Stimulated activated naive B cell treated with anti-CD40 and anti-IgM and Interleukin-4, amounts not matched to agents 10 μg/mL and 1 μg/mL and 100 μg/mL, for 72 hours (primary cell): ENCODE measurements at places on chromosomes 6 and 20.
A peak's percentile ranks its signal among the peaks of the same experiment; 100 is the strongest.

- H3K36me3 ChIP-seq: no peaks in the 10 kb centered on the region
- no peak for DNase-seq
- H3K27me3 ChIP-seq: peaks cover 20% of the 10 kb centered on the region
- no peak overlapping the region for H3K4me3 ChIP-seq
These were observed 6.8 kb downstream of the SLC22A3 start for GRCh38 chr6:160355001-160355400.

DNA sequence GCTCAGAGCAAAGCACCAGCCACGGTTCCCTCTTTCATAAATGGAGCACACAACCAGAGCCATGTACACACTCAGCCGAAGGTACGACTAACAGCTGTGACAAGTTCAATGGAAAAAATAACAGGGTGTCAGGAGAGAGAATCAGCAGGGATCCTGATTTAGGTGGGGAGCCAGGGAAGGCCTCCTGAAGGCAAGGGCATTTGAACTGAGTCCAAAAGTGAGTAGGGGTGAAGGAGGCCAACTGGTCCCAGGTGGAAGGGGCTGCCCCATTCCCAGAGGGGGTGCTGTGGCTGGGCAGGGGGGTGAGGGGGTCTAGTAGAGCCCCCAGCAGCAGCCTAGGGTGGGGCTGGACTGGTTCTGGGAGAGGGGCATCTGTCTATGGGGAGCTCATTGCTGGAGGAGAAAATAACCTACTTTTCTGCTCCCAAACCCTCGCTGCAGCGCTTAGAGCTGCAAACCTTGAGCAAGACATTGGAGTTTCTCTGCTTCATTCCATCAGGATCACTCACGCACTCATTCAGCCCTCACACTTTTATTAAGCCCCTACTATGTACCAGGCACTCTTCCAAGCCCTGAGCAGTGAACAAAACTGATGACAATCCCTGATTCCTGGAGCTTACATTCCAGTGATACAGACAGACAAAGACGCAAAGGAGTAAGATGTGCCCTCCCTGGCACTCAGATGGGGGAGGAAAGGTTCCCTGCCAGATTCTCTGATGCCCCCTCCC is 113.5 kb downstream of the TOX2 start:
- no peaks in the 10 kb centered on the region for H3K36me3 ChIP-seq
- no peak overlapping the region for H3K4me3 ChIP-seq

- H3K36me3 ChIP-seq: no peaks in the 10 kb centered on the region
- DNase-seq: no peak
- peaks cover 12% of the 10 kb centered on the region for H3K4me1 ChIP-seq
- H3K27ac ChIP-seq: no peak overlapping the region
- H3K4me3 ChIP-seq: no peak overlapping the region
These were observed 280.3 kb downstream of the CDC5L start for GRCh38 chr6:44667668-44668390.

DNA sequence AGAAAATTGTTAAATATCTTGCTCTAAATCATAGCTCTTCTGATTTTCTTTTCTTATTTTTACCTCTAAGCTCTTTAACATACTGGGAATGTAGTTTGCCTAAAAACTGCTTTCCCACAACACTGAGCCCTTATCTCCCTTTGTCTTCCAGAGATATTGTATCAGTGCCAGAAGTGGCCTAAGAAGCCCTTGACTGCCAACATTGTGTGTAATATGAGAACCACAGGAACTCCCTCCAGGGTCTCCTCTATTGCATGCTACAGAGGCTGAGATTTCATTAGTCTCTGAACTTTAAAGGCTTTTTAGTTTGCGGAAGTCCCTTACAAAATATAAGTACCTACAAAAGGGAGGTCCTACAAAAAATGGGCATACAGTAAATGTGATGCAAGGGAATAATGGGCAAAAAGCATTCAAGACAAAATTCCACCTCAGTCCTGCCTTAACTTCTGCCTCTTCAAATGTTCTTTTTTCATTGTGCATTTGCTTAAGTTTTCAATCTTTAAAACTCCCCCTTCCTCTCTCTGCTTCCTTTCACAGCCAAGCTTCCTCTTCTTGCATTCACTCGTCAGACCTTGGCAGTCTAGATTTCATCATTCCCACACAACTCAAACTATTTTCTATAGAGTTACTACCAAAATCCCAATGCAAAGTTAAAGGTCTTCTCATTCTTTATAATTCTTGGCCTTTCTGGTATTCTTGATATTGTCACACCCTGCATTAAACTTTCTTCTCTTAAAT is 76.5 kb downstream of the ADGRG6 start:
- H3K36me3 ChIP-seq: no peaks in the 10 kb centered on the region
- no peaks in the 10 kb centered on the region for H3K27me3 ChIP-seq
- H3K4me3 ChIP-seq: no peak overlapping the region
- DNase-seq: no peak
- peaks cover 2% of the 10 kb centered on the region for H3K4me1 ChIP-seq

GRCh38 chr20:913306-913849 is 2.8 kb downstream of the ANGPT4 start:
- H3K36me3 ChIP-seq: no peaks in the 10 kb centered on the region
- peaks cover 22% of the 10 kb centered on the region for H3K27me3 ChIP-seq
- DNase-seq: no peak
- H3K27ac ChIP-seq: peak overlapping the region; percentile 32
- no peak overlapping the region for H3K4me3 ChIP-seq

DNA sequence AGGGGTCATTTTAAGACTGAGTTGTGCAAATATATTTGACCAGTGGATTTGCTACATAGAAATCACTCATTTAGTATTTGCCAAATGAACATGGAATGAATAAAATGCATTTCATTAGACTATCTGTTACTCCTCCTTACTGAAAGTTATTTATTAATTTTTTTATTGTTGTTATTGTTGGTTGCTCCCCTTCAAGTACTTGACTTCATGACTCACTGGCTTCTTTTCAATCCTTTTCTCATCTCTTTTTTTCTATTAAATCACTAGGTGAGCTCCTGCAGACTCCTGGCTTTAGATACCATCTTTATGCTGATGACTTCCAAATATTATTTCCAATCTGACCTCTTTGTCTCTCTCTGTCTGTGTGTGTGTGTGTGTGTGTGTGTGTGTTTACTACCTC is 192.2 kb upstream of the FAM83B start:
- H3K4me3 ChIP-seq: no peak overlapping the region
- no peaks in the 10 kb centered on the region for H3K27me3 ChIP-seq
- no peak overlapping the region for H3K27ac ChIP-seq
- no peaks in the 10 kb centered on the region for H3K36me3 ChIP-seq
- no peaks in the 10 kb centered on the region for H3K4me1 ChIP-seq
- no peak for DNase-seq

- peaks cover 55% of the 10 kb centered on the region for H3K4me1 ChIP-seq
- no peak overlapping the region for H3K4me3 ChIP-seq
- H3K27ac ChIP-seq: peak overlapping the region; percentile 42
- no peak for DNase-seq
These were observed 10.0 kb downstream of the TXNDC5 start for GRCh38 chr6:7900621-7901020.

- H3K36me3 ChIP-seq: peaks cover 2% of the 10 kb centered on the region
- H3K27me3 ChIP-seq: peaks cover 51% of the 10 kb centered on the region
- H3K27ac ChIP-seq: no peak overlapping the region
- no peak for DNase-seq
These were observed 72.6 kb downstream of the ERMARD start for GRCh38 chr6:169824021-169824420.

GRCh38 chr6:161225681-161226008 is 48.2 kb downstream of the AGPAT4 start:
- no peak overlapping the region for H3K27ac ChIP-seq
- H3K36me3 ChIP-seq: peaks cover 25% of the 10 kb centered on the region
- no peak overlapping the region for H3K4me3 ChIP-seq
- no peak for DNase-seq

GRCh38 chr6:70423189-70424134 is 10.2 kb downstream of the FAM135A start:
- H3K27ac ChIP-seq: no peak overlapping the region
- peaks cover 11% of the 10 kb centered on the region for H3K36me3 ChIP-seq
- peaks cover 2% of the 10 kb centered on the region for H3K4me1 ChIP-seq
- no peaks in the 10 kb centered on the region for H3K27me3 ChIP-seq

- DNase-seq: no peak
- no peaks in the 10 kb centered on the region for H3K4me1 ChIP-seq
- H3K27ac ChIP-seq: no peak overlapping the region
- H3K27me3 ChIP-seq: peaks cover 32% of the 10 kb centered on the region
These were observed 8.4 kb downstream of the SLC35D3 start for GRCh38 chr6:136930528-136930927.

DNA sequence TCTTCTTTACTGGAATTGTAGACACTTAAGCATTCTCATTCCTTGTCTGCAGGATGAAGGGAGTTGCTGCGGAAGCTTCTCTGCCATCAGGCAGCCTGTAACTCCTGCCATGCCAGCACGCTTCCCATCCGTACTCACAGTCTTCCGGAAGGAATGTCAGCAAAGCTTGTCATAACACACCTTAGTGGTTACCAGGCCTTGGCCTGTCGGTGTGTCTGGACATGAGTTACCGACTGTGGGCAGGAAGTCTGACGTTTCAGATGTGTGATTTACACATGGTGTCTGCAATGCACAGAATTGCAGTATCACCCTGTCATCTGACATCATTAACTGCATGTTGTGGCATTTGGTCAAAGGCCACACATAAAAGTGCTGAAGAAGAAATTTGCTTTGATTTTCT is 102.2 kb downstream of the SLC24A3 start:
- H3K27me3 ChIP-seq: peaks cover 17% of the 10 kb centered on the region
- H3K36me3 ChIP-seq: no peaks in the 10 kb centered on the region
- H3K4me3 ChIP-seq: no peak overlapping the region
- no peak for DNase-seq
- H3K4me1 ChIP-seq: peaks cover 2% of the 10 kb centered on the region
- no peak overlapping the region for H3K27ac ChIP-seq

GRCh38 chr6:21785164-21785563 is 191.6 kb downstream of the SOX4 start:
- H3K27me3 ChIP-seq: no peaks in the 10 kb centered on the region
- H3K4me1 ChIP-seq: no peaks in the 10 kb centered on the region
- no peak overlapping the region for H3K4me3 ChIP-seq

- peaks cover 46% of the 10 kb centered on the region for H3K36me3 ChIP-seq
- no peak overlapping the region for H3K27ac ChIP-seq
- H3K4me1 ChIP-seq: peaks cover 17% of the 10 kb centered on the region
- no peak overlapping the region for H3K4me3 ChIP-seq
- H3K27me3 ChIP-seq: no peaks in the 10 kb centered on the region
These were observed 24.6 kb downstream of the GMEB2 start for GRCh38 chr20:63602321-63602720.

DNA sequence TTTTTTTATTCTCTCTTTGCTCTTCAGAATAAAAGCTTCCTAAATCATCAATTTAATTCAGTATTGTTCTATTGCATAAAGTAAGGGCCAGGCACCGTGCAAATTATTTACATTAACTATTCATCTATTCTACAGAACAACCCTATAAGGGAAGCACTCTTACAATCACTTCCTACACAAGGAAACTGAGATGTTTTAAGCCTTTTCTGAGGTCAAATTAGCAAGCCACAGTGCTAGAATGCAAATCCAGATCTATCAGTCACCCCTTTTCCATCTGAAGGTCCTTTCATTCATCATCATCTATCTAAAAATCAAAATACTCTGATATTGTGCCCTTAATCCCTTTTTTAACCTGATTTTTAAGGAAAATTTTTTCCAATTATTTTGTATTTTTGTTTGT is 31.2 kb downstream of the FRK start:
- DNase-seq: no peak
- H3K4me3 ChIP-seq: no peak overlapping the region
- no peaks in the 10 kb centered on the region for H3K36me3 ChIP-seq

GRCh38 chr20:10769700-10770099 is 95.9 kb upstream of the JAG1 start:
- no peak overlapping the region for H3K4me3 ChIP-seq
- H3K27me3 ChIP-seq: no peaks in the 10 kb centered on the region
- H3K36me3 ChIP-seq: no peaks in the 10 kb centered on the region
- no peak for DNase-seq
- no peak overlapping the region for H3K27ac ChIP-seq

- H3K4me3 ChIP-seq: no peak overlapping the region
- H3K27ac ChIP-seq: no peak overlapping the region
- no peaks in the 10 kb centered on the region for H3K27me3 ChIP-seq
- no peaks in the 10 kb centered on the region for H3K4me1 ChIP-seq
- no peaks in the 10 kb centered on the region for H3K36me3 ChIP-seq
- DNase-seq: no peak
These were observed 111.2 kb downstream of the DACT2 start for GRCh38 chr6:168208402-168208801.

DNA sequence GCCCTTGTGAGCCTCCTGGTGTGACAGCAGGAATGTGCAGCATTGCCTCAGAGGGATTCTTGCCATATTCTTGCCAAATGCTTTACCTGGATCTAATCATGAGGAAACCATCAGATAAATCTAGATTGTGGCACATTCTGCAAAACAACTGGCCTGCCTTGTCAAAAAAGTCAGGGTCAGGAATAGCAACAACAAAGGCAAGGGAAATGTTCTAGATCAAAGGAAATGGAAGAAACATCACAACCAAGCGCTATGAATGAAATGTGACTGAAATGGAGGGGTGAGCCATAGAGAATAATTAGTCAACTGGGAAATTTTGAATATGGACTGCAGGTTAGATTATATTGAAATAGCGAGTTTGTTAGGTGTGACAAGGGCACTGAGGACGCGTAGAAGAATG is 262.6 kb upstream of the CDYL start:
- H3K4me1 ChIP-seq: no peaks in the 10 kb centered on the region
- H3K36me3 ChIP-seq: no peaks in the 10 kb centered on the region
- H3K4me3 ChIP-seq: no peak overlapping the region
- H3K27ac ChIP-seq: no peak overlapping the region
